ENCODE measurements at places on chromosomes 5 and 9.

- no peak for DNase-seq
These were observed 64.0 kb downstream of the WNK2 start for GRCh38 chr9:93247892-93248291.

DNA sequence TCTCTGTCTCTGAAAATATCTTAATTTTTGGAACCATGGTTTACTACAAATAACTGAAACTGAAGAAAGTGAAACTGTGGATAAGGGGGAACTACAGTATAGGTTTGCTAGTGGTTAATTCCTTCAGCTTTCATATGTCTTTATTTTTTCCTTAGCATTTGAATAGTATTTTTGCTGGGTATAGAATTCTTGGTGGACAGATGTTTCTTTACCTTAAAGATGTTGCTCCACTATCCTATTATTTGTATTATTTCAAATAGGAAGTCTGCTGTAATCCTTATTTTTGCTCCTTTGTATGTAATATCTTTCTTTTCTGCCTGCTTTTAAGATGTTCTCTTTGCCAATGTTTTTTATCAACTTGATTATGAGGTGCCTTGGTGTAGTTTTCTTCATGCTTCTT lies 152.9 kb upstream of the ISL1 start:
- no peak for DNase-seq

DNA sequence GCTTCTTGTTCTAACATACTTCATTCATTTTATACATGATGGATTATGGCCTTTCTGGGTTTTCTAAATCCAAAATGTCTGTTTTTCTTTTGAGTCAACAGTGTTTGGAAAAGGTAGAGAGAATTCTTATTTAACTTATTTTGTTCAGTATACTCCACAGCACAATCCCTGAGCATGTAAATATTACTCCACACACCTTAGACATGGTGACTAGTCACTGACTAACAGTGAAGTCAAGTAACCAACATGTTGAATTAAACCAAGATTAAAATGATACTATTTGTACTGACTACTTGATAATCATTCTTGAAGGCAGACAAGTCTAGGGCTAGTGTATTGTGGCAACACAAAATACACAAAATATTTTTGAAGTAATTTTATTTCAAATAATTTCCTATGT lies 55.0 kb downstream of the HAPLN1 start:
- no peak for DNase-seq

DNA sequence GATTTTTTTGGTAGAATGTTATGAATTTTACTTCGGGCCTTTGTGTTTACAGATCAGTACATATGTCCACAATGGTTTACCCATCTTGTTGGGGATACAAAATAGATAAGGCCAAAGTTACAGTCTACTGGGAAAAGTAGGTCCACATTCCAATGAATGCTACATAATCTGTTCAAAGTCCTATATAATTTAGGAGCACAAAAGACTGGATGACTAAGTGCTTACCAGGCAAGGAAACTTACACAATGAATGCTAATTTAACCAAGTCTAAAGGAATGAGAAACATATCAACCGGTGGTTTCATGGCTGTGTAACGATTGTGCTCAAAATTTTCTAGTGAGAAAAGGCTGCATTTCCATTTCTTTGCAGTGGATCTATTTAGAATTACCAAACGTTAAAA lies 97.4 kb upstream of the TRPM3 start:
- no peak for DNase-seq

GRCh38 chr9:34233672-34234071 lies 54.8 kb downstream of the UBAP1 start:
- DNase-seq: no peak

- no peak for DNase-seq
These were observed 55.5 kb upstream of the ZNF354A start for GRCh38 chr5:178785999-178786398.

DNA sequence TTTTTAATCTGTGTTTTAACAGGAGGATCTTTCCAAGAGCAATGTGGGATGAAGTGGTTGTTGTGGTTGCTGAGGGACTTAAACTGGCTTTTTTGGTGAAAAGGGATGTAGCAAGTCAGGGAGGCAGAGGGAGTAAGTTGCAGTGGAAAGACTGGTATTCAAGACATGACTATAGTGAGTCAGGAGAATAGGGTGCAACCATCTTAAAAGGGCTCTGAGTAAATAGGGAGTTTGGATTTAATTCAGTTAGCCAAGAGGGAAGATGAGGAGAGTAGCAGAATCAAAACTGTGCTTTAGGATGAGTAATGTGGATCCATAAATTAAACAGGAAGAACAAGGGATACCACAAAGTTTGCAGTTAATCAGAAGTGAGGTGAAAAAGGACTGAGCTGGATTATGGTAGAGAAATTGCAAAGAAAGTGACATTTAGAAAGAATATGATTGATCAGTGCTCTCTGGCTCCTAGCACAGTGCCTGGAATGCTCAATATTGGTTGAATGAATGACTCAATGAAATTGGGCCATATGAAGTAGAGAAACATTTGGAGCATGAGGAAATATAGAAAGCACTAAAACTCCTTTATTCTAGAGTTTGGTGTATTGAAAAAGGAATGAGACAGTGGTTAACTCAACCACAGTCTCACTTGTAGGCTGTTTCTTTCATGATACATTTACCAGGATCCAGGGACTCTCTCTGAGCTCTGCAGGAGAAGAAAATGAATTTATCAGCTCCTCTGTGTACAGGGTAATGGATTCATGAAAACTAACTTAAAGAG lies 5.1 kb downstream of the POLR3G start:
- DNase-seq: no peak

- no peak for DNase-seq
These were observed 40.9 kb downstream of the PHF2 start for GRCh38 chr9:93617273-93617672.

DNA sequence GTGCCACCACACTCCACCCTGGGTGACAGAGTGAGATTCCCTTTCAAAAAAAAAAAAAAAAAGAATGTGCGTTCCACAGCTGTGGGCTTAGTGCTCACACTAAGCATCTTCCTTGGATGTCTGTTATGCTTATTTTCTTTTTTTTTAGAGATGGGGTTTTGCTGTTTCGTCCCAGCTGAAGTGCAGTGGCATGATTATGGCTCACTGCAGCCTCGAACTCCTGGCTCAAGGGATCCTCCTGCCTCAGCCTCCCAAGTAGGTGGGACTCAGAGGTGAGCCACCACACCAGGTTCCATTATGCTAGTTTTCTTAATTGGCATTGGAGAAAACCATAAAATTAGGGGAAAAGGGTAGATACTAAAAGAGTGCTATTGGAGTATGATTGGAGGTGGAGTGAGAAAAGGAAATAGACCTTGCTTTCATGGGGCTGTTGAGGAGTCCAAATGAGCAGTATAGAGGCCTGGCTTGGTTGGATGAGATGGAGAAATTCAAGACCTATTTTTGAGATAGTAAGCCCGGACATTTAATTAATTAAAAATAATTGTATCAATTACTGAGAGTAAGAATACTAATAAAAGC lies 978 bp upstream of the BRD3OS start:
- DNase-seq: no peak

DNA sequence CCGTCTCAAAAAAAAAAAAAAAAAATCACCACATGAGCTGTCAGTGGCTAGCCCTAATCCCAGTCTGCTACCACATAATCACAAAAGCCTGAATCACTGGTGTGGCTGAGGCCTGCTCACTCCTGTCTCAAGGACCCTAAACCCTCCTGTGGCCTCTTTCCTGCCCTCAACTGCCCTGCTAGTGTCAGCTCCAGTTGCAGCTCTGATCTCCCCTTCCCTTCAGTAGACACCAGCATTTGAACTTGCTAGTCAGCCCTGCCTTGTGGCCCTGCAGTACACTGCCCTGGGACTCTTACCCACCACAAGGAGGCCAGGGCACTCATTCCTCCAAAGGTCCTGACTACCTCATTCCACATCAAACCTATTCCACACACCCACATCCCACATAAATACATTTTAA lies 9.5 kb upstream of the P4HA2 start:
- DNase-seq: no peak

DNA sequence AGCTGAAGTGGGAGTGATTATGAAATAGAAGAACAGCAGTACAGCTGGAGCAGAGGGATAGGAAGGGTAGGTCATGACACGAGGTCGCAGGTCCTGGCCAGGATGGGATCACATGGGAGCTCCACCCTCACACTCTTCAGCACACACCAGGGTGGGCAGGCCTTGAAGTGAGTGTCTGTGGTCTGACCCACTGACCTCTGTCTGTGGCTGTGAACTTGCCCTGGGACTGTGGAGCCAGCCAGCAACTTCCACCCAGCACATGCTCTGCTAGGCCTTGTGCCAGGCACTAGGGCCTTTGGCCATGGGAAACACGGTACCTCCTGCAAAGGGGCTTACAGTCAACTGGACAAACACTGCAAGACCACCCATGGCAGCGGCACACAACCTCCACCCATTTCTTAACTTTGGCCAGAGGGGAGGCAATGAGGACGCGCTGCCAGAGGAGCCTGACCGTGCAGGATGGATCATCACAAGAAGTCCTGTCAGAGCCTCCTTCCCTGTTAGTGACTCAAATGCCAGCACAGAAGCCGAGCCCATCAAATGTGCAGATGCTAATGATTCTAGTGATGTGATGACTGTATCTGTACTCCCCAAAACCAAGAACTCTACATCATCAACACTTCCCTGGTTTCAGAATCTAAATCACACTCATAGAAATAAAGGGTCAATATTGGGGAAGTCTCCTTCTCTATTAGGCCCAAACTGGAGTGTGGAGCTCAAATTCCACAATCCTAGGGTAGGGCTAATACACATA lies 113.6 kb downstream of the DPYSL3 start:
- no peak for DNase-seq

All from stimulated activated CD4-positive, alpha-beta T cell treated with anti-CD3 and anti-CD28 coated beads, Interleukin-12 subunit alpha, Interleukin-12 subunit beta, amount 100 ng/mL, for 4 hours (primary cell).